ENCODE measurements at places on chromosomes 4 and X. TPM values are rescaled to one million over a fixed set of nuclear protein-coding genes. Genes with fewer than 3 reads are reported as not detected.
A peak's percentile ranks its signal among the peaks of the same experiment; 100 is the strongest.

GRCh38 chrX:13194291-13195103, 125.4 kb downstream of the ATXN3L start:
- peaks cover 8% of the 10 kb centered on the region for H3K4me1 ChIP-seq
- H3K27me3 ChIP-seq = no peaks in the 10 kb centered on the region
- H3K36me3 ChIP-seq = no peaks in the 10 kb centered on the region
- H3K27ac ChIP-seq = peak overlapping the region; percentile 11

DNA sequence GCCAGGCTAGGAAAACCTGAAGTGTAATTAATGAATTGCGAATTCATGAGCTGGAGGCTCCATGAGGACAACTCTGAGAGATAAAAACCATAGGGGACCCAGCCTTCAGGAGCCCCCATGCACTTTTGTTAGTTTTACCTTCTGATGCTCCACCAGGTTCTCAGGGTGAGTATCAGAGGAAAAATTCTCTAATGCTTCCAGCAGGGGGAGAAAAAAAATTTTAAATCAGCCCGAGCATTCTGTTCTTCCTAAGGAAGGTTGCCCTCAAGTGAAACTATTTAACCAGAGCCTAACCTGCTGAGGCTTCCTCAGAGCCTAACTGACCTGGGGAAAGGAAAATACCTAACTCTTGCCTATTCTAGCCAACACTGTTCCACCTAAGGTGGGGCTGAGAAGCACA, 552.6 kb downstream of the PPARGC1A start:
- no peak for DNase-seq
- H3K27me3 ChIP-seq = no peaks in the 10 kb centered on the region
- H3K4me3 ChIP-seq = no peak overlapping the region
- H3K4me1 ChIP-seq = no peaks in the 10 kb centered on the region
- no peaks in the 10 kb centered on the region for H3K36me3 ChIP-seq

DNA sequence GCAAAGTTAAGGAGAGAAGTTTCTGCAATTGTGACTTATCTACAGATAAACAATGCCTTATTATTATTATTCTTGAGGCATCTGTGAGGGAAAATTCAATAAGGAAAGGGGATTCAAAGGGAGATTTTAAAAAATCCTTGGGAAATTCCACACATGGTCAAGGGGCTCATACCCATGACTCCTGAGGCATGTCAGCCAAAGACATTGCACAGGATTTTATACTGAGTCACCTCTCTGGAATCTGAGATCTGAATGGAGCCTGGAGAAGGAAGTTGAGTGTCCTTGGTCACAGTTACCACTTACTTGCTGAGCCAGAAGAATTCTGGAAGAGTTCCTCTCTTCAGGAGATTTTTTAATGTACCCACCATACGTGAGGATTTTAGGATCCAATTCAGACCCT, 14.4 kb upstream of the CXCL8 start:
- H3K4me1 ChIP-seq = peaks cover 21% of the 10 kb centered on the region
- H3K27me3 ChIP-seq = no peaks in the 10 kb centered on the region
- no peak overlapping the region for H3K27ac ChIP-seq

DNA sequence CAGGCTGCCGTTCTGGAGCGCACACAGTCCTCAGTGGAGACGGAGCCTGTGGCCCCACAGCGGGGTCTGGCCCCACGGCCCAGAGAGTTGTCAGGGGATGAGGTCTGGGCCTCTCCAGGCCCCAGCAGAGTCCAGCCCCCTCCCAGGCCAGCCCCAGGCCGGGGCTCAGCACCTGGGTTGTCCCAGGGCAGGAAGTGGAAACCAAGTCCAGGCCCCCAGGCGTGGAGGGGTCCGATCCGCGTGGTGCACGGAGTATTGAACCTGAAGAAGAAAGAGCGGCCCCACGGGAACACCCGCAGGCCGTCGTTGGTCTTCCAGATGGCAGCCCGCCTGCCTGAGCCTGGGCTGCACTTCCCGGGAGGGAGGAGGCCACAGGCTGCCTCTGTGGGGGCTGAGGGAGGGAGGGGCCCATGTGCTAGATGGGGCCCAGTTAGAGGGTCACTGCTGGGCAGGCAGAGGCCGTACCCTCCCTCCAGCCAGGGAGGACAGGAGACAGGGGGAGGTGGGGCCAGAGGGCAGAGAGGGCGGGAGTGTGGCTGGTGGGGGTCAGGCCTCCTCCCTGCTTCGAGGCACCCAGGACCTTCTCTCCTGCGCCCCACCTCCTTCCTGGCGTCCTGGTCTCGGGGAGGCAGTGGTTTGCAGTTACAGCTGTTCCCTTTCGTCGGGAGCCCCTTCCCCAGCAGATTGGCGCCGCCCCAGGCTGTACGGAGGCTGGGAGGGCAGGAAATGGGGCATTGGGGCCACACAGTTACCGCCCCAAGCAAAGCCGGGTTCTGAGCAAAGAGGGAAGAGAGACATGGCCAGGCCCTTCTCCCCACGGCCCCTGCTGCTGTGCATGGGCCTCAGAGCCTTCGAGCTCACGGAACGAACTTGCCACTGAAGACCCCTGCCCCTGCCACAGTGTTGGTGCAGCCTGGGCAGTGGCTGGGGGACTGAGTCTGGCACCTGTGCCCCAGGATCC, 8.1 kb downstream of the HGFAC start:
- no peak overlapping the region for H3K27ac ChIP-seq
- no peaks in the 10 kb centered on the region for H3K36me3 ChIP-seq
- H3K4me3 ChIP-seq = no peak overlapping the region
- no peaks in the 10 kb centered on the region for H3K4me1 ChIP-seq
- no peaks in the 10 kb centered on the region for H3K27me3 ChIP-seq
- no peak for DNase-seq

GRCh38 chr4:76106442-76106841, 31.9 kb downstream of the ART3 start:
- H3K27me3 ChIP-seq = no peaks in the 10 kb centered on the region
- no peak for DNase-seq
- H3K27ac ChIP-seq = no peak overlapping the region
- H3K36me3 ChIP-seq = no peaks in the 10 kb centered on the region
- H3K4me3 ChIP-seq = no peak overlapping the region

- H3K4me3 ChIP-seq = no peak overlapping the region
- DNase-seq = no peak
- H3K27ac ChIP-seq = peak overlapping the region; percentile 82
Observed at GRCh38 chr4:41145571-41146078, 68.7 kb downstream of the APBB2 start.

- DNase-seq = no peak
- no peaks in the 10 kb centered on the region for H3K27me3 ChIP-seq
- H3K36me3 ChIP-seq = no peaks in the 10 kb centered on the region
- no peaks in the 10 kb centered on the region for H3K4me1 ChIP-seq
- H3K27ac ChIP-seq = no peak overlapping the region
- H3K4me3 ChIP-seq = no peak overlapping the region
Observed at GRCh38 chr4:32499171-32499570, 1779.0 kb downstream of the PCDH7 start.

JAKMIP1 gene
- 0.65 TPM for total RNA-seq

RHOXF2B gene
- not detected for total RNA-seq

IL3RA gene
- 59.9 TPM for total RNA-seq
